Stimulated activated CD4-positive, alpha-beta T cell treated with anti-CD3 and anti-CD28 coated beads, Interleukin-15, amount 100 ng/mL, for 1 hour (primary cell): ENCODE measurements at places on chromosomes 13 and 19.

DNA sequence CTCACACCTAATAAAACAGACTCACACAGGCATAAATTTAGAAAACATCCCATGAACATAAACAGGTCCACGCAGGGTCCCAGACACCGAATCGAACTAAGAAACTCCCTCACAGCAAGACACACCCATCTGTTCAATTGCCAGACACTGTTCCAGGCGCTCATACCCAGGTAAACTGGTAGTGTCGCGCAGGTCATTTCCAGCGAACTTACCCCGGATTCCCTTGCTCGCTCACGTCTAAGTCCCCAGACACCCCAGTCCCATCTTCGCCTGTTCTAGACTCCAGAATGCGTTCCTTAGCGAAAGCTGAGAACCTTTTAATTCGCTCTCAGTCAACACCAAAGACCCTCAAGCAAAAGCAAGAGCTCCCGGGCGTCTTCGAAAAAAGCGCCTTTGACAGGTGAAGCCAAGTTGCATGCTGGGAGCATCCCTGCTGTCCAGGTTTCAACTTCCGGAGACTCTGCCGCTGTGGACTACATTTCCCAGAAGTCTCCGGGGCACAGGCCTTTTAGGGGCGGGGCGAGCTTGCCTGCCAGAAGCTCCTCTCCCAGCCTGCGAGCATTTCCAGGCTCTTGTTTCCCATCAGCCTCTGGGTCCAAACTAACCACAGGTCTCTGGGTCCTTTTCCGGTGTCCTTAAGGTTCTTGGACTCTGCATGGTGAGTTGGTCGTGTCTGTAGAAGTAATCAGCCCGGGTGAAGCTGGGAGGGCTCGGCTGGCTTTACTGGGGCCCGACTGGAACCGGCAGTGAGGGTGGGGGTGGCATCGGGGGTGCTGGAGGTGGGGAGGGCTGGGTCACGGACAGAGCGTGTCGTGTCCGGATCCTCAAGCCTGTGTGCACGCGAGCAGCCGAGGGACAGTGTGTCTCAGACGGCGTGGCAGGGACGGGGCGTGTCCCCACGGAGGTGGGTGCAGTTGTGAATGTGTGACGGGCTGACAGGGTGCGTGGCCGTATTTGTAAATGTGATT, at the start of gene ZNF283:
ZNF283 (plus strand) TSS at position 535 of the 968 bp plus-strand sequence. CDS start 6,184 bp downstream, outside the sequence.
- DNase-seq: peak; percentile 72

DNA sequence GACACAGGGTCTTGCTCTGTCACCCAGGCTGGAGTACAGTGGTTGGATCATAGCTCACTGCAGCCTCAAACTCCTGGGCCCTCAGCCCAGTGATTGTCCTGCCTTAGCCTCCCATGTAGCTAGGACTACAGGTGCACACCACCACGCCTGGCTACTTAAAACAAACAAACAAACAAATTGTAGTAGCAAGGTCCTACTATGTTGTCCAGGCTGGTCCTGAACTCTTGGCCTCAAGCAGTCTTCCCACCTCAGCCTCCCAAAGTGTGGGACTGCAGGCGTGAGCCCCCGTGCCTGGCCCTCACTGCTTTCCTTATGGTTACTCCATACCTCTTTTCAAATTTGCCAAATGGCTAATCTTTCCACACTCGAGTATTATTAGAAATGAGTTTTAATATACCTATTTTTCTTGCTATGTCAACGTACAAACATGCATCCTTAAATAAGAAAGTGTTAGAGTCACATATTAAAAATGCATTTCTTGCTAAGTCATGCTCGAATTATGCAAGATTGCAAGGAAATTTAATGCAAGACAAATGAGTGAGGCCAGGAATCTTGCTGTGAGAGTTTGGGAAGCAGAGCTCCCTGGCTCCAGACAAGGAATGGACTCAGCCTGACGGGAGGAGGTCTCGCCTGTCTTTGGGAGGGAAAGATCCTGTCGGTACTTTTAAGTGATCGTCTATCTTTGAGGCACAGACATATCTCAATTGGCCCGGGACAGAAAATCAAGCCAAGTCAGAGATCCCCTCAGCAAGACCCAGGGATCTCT, 39.4 kb downstream of the RFX2 start:
- DNase-seq: no peak

GRCh38 chr13:25675060-25675459, 303.3 kb downstream of the ATP8A2 start:
- no peak for DNase-seq

DNA sequence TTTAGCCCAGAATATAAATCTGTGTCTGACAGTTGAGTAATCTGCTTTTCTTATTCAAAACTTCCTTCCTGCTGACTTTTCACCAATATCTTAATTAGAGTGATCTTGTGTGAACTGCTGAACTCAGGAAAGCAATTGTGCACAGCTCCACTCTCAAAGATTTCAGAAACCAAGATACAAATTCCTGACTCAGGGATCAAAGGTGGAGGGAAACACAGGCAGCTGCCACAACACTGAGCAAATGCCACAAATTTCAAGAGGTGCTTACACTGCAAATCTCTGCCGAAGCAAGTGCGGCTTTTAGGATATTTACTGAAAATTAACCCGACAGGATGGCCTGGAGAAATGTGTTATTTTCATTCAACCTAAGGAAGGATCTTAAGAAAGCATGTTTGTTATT, 111.4 kb downstream of the STOML3 start:
- DNase-seq: no peak
